ENCODE measurements at places on chromosomes 13 and 19.

DNA sequence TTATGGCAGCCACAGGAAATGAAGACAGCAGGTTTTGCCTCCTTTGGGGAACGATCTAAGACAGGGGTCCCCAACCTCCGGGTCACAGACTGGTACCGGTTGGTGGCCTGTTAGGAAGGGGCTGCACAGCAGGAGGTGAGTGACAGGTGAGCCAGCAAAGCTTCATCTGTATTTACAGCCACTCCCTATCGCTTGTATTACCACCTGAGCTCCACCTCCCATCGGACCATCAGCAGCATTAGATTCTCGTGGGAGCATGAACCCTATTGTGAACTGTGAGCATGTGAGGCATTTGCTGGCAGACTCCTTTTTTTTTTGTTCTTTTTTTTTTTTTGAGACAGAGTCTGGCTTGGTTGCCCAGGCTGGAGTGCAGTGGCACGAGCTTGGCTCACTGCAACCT is 22.2 kb downstream of the F2RL3 start:
- DNase-seq = no peak

GRCh38 chr19:30555075-30555790 is 183.0 kb downstream of the ZNF536 start:
- DNase-seq = no peak

GRCh38 chr19:1181606-1182005 is 7.5 kb upstream of the SBNO2 start:
- DNase-seq = no peak

GRCh38 chr13:99305158-99305557 is 2.0 kb downstream of the GPR183 start:
- no peak for DNase-seq

DNA sequence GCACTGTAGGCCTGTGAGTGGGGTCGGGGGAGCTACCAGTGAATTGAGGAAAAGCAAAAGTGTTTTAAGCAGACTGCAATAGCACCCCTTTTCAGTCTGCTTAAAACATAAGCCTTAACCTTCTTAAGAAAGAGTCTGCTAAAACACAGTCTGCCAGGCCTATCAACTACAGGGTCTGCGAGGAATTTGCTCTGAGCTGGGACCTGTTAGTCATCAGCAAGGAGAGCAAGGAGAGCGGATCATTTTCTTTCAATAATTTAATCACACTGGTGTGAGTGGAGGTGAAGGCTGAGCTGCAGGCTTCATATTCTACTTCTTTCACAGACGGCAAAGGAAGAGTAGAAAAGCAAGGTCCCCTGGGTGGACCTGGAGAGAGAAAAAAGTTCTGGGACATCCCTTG is 342.7 kb downstream of the ENOX1 start:
- DNase-seq = no peak

GRCh38 chr19:17079710-17080439 is 4.3 kb downstream of the MYO9B start:
- no peak for DNase-seq

- DNase-seq = no peak
These were observed 17.4 kb upstream of the ZNF429 start for GRCh38 chr19:21487969-21488368.

DNA sequence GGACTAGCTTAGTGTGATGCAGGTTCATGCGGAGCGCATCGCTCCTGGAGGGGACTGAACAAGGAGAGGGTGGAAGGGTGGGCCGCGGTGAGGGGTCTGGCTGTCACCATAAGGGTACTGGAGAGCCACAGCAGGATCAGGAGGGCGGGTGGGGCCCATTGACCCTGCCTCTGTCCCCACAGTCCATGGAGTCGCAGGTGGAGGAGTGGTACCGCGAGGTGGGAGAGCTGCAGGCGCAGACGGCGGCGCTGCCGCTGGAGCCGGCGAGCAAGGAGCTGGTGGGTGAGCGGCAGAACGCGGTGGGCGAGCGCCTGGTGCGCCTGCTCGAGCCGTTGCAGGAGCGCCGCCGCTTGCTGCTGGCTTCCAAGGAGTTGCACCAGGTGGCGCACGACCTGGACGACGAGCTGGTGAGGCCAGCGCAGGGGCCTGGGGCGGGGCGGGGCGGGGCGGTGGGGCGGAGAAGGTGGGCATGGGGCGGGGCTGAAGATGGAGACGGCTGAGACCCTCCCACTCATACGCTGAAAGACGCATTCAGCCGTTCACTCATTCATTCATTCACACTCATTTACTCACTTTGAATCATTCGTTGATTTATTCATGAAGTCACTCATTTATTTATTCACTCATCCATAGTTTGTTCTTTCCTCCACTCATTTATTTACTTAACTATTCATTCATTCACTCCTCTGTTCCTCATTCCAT is 27.5 kb upstream of the SHKBP1 start:
- DNase-seq = no peak

- DNase-seq = no peak
These were observed 8.8 kb upstream of the COX7A1 start for GRCh38 chr19:36160821-36161596.

DNA sequence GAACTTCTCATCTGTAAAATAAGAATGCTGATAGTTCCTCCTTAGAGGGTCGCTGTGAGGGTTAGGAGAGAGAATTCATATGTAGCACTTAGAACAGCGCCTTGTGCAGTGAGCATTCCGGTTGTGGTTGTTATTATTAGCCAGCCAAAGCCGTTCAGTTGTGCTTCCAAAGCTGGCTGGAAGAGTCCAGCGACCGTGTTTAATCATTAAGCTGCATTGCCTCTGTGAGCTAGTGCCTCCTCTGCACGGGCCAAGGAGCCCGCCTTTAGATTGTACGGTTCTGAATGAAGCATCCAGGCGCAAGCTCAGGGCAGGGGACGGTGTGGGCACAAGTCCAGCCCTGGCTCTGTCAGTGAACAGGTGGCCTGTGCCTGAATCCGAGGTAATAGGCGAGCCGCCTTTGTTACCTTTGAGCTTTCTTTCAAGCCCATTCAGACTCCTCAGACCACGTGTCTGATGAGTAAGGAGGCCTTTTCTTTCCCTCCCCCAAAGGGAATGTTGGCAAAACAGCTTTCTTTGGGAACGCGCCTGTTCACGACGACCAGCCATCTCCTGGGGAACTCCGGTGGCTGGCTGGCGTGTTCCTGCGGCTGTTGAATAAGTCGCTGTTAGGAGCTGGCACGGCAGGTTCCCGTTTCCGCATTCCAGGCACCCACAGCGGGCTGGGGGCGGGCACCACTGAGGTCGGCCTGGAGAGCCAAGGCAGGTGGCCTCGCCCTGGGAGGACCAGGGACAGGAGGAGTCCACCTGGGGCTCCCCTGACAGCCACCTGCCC is 25.1 kb downstream of the SIPA1L3 start:
- DNase-seq = peak; percentile 62

GRCh38 chr13:99577934-99578917 is 77.0 kb downstream of the TM9SF2 start:
- no peak for DNase-seq

DNA sequence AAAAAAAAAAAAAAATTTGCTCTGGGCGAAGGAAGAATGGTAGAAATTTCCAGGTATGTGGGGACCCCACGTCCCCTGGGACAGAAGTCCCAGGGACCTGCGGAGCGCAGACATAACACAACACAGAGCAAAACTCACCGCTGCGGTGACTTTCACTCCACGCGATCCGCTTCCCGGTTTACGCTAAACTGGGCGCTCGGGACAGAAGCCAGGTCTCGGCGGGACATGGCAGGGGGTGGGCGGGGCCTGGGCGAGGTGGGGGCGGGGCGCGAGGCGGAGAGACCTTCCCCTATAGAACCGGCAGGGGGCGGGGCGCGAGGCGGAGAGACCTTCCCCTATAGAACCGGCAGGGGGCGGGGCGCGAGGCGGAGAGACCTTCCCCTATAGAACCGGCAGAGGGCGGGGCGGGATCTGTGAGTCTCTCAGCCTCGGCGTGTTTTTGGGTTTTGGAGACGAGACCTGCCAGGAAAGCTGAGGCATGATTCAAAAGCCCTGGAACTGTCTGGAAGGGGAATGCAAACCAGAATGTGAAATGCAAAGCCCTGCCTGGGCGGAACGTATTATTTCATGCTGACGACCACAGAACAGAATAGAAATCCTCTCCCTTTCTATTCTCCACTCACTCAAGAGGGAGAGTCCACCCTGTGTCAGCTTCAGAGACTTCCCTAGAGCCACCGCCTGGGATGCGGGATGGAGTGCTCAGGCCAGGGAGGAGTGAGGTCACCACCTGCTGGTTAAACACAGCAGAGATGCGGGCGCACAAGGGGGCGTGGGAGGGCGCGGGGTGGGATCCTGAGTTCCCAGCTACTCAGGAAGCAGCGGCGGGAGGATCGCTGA is 20.2 kb upstream of the ERVV-1 start:
- DNase-seq = no peak

DNA sequence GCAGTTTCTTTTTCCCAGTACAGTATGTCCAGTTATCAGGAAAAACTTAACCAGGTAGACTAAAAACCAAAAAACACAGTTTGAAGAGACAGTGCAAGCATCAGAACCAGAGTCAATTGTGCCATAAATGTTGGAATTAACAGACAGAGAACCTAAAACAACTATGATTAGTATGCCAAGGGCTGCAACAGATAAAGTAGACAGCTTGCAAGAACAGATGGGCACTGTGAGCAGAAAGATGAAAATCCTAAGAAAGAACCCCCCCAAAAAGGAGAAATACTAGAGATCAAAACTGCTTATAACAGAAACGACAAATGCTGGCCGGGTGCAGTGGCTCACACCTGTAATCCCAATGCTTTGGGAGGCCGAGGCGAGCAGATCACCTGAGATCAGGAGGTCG is 47.1 kb upstream of the KLF5 start:
- no peak for DNase-seq

DNA sequence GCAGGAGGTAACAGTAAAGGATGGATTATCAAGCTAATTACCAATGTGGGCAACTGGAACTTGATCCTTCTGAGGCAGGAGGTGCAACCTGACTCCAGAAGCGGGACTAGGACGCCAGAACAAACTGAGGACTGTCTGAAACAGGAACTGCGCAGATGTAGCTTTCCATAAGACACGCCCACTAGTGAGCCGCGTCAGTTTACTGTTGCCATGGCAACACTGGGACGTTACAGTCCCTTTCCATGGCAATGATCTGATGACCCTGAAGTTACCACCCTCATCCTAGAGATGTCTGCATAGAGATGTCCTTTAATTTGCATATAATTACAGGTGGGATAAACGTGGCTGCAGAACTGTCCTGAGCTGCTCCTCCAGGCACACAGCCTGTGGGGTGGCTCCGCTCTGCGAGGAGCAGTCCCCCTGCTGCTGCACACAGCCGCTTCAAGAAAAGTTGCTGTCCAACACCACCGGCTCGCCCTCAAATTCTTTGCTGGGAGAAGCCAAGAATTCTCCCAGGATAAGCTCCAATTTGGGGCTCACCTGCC is 816.6 kb downstream of the UQCRFS1 start:
- DNase-seq = no peak

DNA sequence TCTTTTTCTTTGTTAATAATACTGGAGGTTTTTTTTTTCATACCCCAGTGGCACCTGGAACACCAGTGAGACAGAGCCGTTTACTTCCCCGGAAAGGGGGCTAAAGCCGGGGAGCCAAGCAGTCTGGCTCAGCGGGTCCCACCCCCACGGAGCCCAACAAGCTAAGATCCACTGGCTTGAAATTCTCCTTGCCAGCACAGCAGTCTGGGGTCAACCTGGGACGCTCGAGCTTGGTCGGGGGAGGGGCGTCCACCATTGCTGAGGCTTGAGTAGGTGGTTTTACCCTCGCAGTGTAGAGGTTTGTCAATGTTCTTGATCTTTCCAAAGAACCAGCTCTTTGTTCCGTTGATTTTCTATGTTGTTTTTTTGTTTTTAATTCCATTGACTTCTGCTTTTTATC is 94.6 kb upstream of the DIAPH3 start:
- DNase-seq = no peak

DNA sequence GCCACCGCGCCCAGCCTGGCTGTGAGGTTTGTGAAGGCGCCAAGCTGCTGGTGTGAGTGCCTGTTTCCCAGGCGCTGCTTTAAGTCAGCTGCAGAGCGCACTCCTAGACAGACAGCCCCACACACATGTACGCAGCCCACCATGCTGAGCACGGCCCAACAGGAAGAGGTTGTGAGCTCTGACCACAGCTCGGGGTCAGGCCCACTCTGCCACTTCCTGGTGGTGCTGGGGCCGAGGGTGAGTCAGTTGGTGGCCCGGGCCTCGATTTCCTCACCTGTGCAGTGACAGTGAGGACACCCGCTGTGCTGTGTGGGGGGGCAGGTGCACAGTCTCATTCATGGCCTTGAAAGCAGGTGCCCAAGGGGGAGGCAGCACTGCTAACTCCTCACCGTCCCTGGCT is 106.7 kb downstream of the KDM4B start:
- DNase-seq = no peak

- DNase-seq = no peak
These were observed 80.6 kb upstream of the CLDN10 start for GRCh38 chr13:95471960-95472359.

- no peak for DNase-seq
These were observed 37.6 kb downstream of the POLR1D start for GRCh38 chr13:27659145-27659865.

GRCh38 chr19:1587872-1588271 is 4.8 kb downstream of the MBD3 start:
- no peak for DNase-seq

GRCh38 chr19:48881741-48882657 is 9.8 kb downstream of the PPP1R15A start:
- DNase-seq = no peak

- no peak for DNase-seq
These were observed 13.2 kb downstream of the C19orf44 start for GRCh38 chr19:16509141-16510061.

DNA sequence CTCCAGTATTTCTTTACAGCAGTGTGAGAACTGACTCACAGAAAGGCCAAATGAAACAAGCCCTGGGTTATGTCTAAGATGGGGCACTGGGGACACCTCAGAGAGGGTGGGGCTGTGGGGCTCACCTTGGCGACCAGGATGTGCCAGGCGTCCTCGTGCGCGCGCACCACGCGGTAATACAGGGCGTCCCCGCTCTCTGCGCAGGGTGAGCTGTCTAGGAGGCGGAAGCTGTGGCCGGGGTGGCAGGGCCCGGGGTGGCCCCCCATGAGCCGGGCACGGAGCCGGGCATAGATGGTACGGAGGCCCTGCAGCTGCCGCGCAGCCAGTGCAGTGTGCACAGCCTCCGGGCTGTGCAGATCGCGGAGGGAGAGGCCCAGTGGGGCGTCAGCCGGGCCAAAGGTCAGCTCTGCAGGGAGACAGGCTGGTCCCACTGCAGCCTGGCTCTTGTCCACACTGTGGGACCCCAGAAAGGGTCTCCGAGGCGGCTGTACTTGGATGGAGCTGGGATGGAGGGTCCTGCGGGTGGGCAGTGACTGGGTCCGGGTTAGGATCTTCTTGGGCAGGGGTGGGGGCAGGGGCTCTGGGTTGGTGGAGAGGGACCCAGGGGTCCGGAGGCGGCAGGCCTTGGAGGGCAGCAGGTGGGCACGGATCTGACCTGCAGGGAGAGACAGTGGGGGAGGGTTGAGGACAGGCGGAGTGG is 3.4 kb downstream of the PEAK3 start:
- DNase-seq = no peak

GRCh38 chr19:3838661-3839060 is 30.2 kb downstream of the ZFR2 start:
- no peak for DNase-seq

DNA sequence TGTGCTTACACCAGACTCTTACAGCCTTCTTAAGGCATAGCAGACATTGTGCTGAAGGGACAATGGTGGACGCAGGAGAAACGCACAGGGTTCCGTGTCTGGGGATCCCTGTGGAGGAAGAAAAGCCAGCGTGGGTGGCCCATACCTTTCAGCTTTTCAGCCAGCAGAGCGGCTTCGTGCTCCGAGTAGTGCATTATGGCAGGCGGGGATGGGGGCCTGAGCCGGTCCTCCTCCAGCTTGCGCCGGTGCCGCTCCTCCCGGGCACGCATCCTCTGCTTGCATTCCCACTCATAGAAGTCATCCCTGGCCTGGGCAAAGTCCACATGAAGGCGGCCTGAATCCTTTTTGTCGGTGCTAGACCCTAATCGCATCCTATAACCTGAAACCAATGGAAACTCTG is 332.4 kb downstream of the DNAJC15 start:
- DNase-seq = no peak

All from NCI-H187 (cell line).